AG08396 (cell line): ENCODE measurements at places on chromosomes 12 and 14.

GRCh38 chr12:7190268-7191055 lies 976 bp downstream of the PEX5 start:
- peak; percentile 56 for DNase-seq

GRCh38 chr14:56501909-56502530 lies 77.6 kb upstream of the TMEM260 start:
- DNase-seq: no peak

DNA sequence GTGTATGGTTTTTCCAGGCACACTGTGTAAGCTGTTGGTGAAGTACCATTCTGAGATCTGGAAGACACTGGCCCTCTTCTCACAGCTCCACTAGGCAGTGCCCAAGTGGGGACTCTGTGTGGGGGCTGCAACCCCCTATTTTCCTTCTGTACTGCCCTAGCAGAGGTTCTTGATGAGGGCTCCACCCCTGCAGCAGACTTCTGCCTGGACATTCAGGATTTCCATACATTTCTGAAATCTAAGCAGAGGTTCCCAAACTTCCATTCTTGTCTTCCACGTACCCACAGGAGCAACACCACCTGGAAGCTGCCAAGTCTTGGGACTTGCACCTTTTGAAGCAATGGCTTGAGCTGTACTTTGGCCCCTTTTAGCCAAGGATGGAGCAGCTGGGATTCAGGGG lies 85.2 kb upstream of the PRMT8 start:
- DNase-seq: no peak

- DNase-seq: peak; percentile 71
Measured at GRCh38 chr14:69242311-69243224, 17.4 kb upstream of the GALNT16 start.

DNA sequence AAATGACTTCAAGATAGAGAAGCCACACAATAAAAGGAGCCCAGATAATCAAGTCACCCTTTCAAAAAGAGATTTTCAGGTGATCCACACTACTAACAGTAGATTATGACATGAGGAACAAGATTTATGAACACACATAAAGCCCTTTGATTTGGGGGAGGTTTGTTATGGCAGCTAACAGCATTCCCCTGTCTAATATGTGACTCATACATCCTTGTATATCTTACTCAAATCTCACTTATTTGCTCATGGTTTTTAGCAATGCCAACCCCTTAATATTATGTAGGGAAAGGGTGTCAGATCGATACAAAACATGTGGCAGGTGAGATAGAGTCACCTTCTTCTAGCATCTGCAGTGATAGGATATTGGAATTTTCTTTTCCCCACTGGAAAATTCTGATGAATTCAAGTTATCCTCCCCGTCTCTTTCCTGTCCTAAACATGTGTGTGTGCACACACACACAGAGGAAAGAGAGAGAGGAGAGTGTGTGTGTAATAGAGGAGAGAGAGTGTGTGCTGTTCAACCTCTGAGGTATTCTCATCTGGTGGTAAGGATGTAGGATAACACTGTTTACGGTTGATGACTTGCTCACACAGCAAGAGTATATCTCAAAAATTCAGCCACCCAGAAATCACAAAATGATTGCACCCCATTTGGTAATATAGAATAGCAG lies 319.9 kb downstream of the KCNC2 start:
- DNase-seq: peak; percentile 21

DNA sequence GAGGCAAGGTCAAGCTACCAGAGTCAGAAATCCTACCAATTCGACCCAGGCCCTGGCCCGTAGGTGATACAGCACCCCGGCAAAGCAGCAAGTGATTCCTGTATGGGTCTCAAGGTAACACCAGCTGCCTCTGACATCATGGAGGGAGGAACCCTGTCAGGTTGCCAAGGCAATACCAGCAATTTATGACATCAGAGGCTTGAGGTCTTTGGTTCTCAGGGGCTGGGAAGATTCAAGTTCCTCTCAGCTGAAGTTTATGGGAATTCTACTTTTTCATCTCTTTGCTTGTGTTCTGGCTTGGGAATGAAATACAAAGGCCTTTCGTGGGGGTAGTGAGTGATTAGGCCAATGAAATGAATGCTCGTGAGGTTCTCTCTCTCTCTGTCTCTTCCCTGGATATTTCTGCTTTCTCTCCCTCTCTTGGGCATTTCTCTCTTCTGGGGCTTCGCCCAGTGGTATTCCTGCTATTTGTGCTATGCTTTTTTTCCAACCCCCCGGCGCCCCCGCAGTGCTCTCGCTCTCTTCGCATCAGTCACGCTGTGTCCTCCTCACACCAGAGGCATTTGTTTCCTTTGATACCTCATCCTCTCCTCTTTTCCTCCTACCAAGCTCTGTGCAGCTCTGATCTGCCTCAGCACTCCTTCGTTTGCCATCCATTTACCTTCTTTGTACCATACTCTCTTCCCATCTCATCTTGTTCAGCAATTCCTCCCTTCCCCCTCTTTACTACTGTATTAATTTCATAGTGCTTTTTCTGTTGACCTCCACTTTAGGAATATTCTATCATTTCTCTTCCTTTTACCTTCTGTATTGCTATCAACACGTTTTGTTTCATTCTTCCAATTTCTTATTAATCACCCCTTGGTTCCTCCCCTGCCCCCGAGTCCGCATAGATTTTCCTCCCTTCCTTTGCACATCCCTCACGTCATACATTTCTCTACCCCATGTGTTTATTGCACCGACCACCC lies 2.9 kb downstream of the ZFHX2 start:
- peak; percentile 29 for DNase-seq

DNA sequence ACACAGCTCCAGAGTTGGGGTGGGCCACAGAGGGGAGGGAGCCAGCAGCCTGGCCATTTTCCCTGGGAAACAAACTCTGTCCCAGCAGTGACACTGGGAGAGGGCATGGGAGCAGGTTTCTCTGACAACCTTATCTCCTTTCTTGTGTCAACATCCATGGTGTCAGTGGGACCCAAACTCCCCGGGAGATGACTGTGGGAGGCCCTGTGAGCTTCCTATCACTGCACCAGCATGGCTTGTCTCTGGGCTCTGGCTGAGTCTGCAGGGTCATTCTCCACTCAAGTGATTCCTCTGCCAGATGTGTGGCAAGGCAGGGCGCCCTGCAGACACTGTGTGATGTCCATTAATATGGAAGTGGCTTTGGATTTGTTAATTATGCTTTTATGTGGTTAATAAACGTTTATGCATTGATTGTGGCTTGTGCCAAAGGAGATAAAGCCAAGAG lies 10.1 kb downstream of the LRTM2 start:
- no peak for DNase-seq

DNA sequence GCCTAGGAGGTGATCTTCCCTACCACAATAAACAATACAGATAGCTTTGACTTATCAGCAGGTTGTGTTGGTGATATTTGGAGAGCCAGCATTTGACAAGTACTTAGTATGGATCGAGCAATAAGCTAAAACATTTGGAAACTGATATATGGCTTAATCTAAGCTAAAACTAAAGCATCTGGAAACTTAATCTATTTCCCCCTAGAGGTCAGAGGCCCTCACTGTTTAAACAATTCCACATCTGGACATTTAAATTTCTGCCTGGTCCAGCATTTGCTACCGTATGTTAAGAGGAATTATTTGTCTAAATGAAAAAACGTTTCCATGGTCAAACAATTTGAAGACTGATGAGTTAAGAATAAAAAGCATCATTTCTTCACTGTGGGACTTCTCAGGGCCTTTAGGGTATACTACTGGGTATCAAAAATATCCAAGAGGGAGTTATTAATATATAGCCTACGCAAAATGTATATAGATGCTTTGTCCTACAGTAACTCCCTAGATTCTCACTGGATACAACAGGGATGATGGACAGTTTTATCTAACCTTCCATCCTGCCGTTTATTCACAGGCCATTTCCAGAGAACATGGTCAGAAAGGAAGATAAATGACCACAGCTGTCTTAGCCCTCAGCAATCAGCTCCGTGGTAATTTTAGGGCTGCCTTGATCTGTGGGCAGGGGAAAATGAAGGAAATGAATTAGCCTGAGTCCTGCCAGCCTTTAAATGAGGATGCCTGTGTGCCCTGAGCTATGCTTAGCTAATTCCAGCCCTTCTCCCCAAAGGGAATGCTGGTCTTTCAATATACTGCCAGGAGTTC lies 135.4 kb upstream of the NUDT4 start:
- DNase-seq: no peak

DNA sequence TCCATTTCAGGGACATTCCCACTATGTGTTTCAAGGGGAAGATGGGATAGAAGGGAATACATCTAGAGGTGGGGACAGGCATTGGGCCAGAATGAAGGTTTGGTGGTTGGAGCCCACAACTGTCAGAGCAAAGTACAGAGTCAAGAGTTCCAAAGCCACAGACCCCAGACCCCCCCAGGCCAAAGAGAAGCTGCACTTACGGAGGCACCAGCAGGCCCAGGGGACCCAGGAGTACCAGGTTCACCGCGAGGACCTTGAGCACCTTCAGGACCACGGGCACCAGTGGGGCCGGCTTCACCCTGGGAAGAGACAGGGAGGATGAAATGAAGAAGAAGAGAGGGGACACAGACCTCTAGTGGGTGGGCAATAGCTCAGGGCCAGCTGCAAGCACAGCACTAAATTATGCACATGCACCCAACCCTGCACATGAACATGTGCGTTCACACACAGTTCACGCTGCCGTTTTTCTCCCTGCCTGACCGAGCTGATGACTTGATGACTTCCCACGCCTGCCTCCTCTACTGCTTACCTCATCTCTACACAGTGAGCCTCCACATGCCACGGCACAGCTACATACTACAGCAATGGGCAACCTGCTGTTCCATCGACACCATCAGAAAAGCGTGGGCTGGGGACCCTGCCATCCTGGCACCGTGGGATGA lies 16.7 kb downstream of the COL2A1 start:
- DNase-seq: peak; percentile 38

- DNase-seq: no peak
Measured at GRCh38 chr12:66428261-66428660, 126.0 kb downstream of the HELB start.

DNA sequence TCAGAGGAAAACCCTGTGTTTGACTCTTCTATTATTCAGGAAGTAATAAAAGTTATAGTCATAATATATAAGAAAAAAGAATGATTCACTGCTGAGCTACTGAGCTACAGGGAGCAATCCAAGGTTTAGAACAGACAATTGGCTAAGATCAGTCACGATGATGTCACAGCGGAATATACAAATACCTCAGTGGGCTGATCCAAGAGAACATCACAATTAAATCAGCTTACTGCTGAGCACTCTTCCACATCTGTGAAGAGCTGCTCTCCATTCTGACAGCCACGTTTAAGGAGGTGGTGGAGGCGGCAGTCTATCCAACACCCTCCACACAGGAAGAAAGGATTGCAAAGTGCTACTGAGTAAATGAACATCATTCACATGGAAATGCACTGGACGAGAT lies 271.0 kb downstream of the APAF1 start:
- DNase-seq: no peak
